Hypothalamus (tissue), 51 donors: ENCODE measurements at places on chromosomes 2 and 18.

- no peak for DNase-seq
These were observed 8.4 kb upstream of the NTSR2 start for GRCh38 chr2:11678306-11678960.

GRCh38 chr2:186927185-186927866 lies 78.4 kb upstream of the ZSWIM2 start:
- no peak for DNase-seq

- no peak for DNase-seq
These were observed 56.8 kb upstream of the CCDC85A start for GRCh38 chr2:56127010-56127409.

- no peak for DNase-seq
These were observed 2187.6 kb upstream of the CELF4 start for GRCh38 chr18:39753178-39753577.

- no peak for DNase-seq
These were observed 11.8 kb downstream of the C2orf76 start for GRCh38 chr2:119354860-119355259.

GRCh38 chr18:77622009-77622692 lies 372.5 kb downstream of the GALR1 start:
- no peak for DNase-seq

DNA sequence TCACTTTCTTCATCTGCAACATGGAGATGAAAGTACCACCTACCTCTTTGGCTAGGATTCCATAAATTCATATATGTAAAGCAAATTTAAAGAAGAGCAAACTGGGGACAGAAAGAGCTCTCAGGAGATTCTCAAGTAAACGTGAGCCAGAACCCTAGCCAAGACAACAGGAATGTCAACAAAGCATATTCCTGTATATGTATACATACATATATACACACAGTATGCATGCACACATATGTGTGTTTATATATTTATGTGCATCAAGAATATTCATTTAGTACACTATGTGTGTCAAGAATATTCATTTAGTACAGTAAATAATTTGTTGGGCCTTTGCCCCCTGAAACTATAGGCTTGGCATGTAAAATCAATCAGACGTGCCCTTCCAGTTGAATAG lies 574.4 kb upstream of the KLHL29 start:
- no peak for DNase-seq
